Prostate gland (tissue), 2 donors: ENCODE measurements at places on chromosomes 5 and 9. TPM values are rescaled to one million over a fixed set of nuclear protein-coding genes. Genes with fewer than 3 reads are reported as not detected.

The EIF4E1B gene
- total RNA-seq, result 1.6 TPM

The QRFP gene
- not detected for total RNA-seq

The OBP2B gene
- total RNA-seq, result 35.2 TPM

DNA sequence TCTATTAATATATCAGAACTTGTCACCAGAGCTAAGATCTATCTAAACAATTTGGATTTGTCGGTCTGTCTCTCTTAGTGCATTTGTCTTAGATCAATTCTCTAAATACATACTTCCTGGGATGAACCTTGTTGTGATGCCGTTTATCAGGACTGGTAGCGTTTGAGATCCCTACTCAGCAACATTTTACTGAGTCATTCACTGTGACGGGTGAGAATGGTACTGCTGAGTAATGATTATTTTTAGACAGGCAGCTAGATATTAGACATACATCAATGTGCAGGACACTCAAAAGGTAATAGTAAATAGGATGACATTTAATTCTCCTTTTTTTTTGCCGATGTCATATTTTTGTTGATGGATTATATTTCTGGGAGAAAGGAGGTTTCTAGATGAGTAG, 209.0 kb downstream of the CSNK1G3 start:
- H3K4me3 ChIP-seq, result no peak overlapping the region
- H3K4me1 ChIP-seq, result no peaks in the 10 kb centered on the region
- H3K27ac ChIP-seq, result no peak overlapping the region
- H3K36me3 ChIP-seq, result no peaks in the 10 kb centered on the region

GRCh38 chr9:123926941-123927340, 3.0 kb downstream of the DENND1A start:
- H3K4me3 ChIP-seq, result no peak overlapping the region
- no peaks in the 10 kb centered on the region for H3K36me3 ChIP-seq
- H3K4me1 ChIP-seq, result peaks cover 6% of the 10 kb centered on the region
- DNase-seq, result no peak
- no peak overlapping the region for H3K27ac ChIP-seq

- H3K27ac ChIP-seq, result no peak overlapping the region
- H3K27me3 ChIP-seq, result no peaks in the 10 kb centered on the region
- H3K4me1 ChIP-seq, result no peaks in the 10 kb centered on the region
- H3K36me3 ChIP-seq, result no peaks in the 10 kb centered on the region
- DNase-seq, result no peak
Measured at GRCh38 chr9:79977074-79977435, 405.3 kb downstream of the TLE4 start.

DNA sequence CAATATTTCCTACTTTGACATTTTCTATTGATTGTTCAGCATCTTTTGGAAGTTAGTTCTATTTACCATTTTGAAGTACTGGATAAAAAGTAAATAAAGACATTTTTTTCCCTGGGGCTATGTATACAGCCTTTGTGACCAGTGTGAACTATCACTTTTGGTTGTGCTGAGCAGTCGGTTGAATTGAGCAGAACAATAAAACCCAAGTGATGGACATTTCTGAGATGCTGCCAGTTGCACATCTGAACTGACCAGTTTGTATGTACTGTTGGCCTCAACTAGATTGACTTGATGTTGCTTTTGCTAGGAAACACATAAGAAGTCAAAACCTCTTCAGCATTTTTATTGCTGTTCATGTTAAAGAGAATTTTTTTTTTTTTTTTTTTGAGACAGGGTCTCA, 260.2 kb upstream of the EFNA5 start:
- no peak overlapping the region for H3K27ac ChIP-seq
- DNase-seq, result no peak
- H3K4me3 ChIP-seq, result no peak overlapping the region

DNA sequence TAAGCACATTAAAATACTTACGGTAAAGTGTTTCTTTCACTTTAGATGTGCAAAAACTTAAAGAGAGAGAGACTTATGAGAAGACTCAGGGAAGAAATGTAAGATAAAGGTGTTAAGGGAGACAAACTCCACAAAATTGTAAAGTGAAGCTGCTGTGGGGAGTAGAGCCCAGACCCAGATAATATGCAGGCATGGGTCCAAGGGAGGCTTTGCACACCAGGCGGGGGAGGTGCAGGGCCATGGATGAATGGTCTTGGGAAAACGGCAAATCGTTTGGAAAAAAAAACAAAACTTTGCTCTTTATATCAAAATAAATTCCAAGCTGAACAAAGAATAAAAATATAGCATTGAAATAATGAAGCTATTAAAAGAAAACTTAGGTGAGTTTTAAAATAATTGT, 9.1 kb downstream of the SYK start:
- DNase-seq, result no peak
- H3K27me3 ChIP-seq, result no peaks in the 10 kb centered on the region
- H3K4me3 ChIP-seq, result no peak overlapping the region
- H3K4me1 ChIP-seq, result no peaks in the 10 kb centered on the region
- H3K27ac ChIP-seq, result no peak overlapping the region

DNA sequence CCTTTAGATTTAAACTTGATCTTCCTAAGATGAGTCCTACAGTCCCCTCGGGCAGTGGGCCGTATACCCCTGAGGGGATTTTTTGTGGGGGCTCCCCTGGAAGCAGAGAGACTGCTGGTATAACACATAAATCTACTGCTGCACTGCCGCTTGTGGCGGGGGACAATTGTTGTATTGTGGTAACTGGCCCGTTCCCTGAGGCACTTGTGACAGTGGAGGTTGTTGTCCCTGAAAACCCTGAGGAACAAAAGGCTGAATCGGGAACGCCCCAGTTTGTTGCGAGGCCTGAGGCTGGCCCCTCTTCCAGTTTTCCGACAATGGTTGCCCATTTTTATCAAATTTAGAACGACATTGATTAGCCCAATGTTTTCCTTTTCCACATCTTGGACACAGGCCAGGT, 4.7 kb upstream of the TMEM141 start:
- DNase-seq, result no peak
- peaks cover 4% of the 10 kb centered on the region for H3K4me1 ChIP-seq
- no peaks in the 10 kb centered on the region for H3K36me3 ChIP-seq
- no peak overlapping the region for H3K27ac ChIP-seq
- H3K4me3 ChIP-seq, result no peak overlapping the region

DNA sequence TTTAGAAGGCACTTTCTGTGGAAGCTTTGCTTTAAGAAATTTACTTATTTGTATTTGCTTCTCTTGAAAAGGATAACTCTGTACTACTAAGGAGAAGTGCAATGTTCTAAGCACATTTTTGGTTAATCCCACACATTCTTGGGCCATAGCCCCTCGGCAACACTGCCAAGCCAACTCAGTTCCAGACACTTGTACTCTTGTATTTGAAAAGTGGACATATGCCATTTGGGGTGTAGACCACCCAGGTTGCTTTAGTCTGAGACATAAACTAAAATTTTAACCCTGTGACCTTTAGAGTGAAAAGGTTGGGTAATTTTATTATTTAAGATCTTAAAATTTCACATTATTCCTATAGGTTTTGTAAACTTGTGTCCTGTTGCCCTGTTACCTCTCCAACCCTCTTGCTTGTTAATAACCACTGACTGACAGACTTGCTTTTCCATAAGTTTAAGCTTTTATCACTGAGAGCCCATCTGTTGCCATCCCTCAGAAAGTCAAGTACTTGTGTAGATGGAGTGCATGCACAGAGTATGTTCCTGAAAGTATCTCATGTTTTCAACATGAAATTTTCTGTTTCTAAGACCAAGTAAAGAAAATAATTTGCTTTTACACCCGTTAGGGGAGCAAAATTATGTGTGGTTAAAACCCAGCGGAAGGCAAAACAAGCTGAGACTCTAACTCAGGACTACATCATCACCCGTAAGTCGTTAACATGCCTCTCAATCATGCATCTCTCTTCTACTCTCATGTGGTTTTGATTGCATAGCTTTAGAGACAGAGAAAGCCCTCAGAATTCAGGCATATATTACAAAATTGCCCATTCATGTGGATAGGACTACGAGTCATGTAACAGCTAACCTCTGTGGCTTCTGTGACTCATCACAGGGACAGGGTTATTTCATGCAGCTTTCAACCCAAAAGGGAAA, 117.3 kb downstream of the GDNF start:
- no peaks in the 10 kb centered on the region for H3K36me3 ChIP-seq
- no peaks in the 10 kb centered on the region for H3K4me1 ChIP-seq
- no peak for DNase-seq
- no peak overlapping the region for H3K27ac ChIP-seq
- no peaks in the 10 kb centered on the region for H3K27me3 ChIP-seq
- no peak overlapping the region for H3K4me3 ChIP-seq

DNA sequence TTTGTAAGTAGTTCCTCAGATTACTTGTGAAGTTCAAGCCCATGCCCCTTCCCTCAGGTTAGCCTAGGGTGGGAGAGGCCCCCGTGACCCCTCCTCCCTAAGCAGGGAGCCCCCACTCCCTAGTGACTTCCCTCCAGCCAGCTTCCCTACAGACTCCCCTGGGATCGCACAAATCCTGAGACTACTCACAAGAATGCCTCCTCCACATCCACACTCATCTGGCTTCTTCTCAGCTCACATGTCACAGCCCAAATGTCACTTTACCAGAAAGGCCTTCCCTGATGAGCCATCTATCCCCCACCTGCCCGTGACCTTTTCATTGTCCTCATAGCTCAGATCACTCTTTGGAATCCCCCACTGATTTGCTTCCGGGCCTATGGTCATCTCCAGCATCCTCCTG, 96.7 kb upstream of the ARAP3 start:
- H3K4me3 ChIP-seq, result no peak overlapping the region
- no peak overlapping the region for H3K27ac ChIP-seq
- DNase-seq, result no peak
- H3K36me3 ChIP-seq, result no peaks in the 10 kb centered on the region
- H3K27me3 ChIP-seq, result no peaks in the 10 kb centered on the region
- no peaks in the 10 kb centered on the region for H3K4me1 ChIP-seq

DNA sequence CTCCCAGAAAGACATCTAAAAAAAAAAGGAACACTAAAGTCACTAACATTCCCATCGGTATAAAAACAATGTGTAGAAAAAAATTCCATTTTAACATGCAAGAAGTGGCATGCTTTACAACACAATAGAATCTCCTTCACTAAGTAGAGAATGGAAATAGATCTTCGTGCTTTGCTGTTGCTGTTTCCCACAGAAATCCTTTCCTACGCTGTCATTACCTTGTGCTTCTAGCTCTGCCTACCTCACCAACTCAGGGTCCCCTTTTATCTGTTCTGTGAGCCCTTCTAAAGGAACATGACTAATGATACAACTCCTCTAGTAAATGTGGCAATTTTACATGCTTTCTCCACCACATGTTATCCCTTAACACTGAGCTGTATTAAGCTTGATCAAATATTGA, 202.9 kb downstream of the MCTP1 start:
- no peaks in the 10 kb centered on the region for H3K36me3 ChIP-seq
- no peak overlapping the region for H3K27ac ChIP-seq
- no peaks in the 10 kb centered on the region for H3K4me1 ChIP-seq
- no peaks in the 10 kb centered on the region for H3K27me3 ChIP-seq

The PCDH1 gene
- 81.1 TPM for total RNA-seq

GRCh38 chr5:135473956-135474670, 22.0 kb upstream of the TIFAB start:
- DNase-seq, result no peak
- H3K4me1 ChIP-seq, result no peaks in the 10 kb centered on the region
- H3K27ac ChIP-seq, result no peak overlapping the region
- no peaks in the 10 kb centered on the region for H3K27me3 ChIP-seq
- no peaks in the 10 kb centered on the region for H3K36me3 ChIP-seq

- H3K4me3 ChIP-seq, result no peak overlapping the region
- H3K4me1 ChIP-seq, result no peaks in the 10 kb centered on the region
- no peaks in the 10 kb centered on the region for H3K36me3 ChIP-seq
- no peak for DNase-seq
- no peaks in the 10 kb centered on the region for H3K27me3 ChIP-seq
- H3K27ac ChIP-seq, result no peak overlapping the region
Measured at GRCh38 chr5:34742061-34742460, 85.9 kb downstream of the RAI14 start.

- H3K4me1 ChIP-seq, result no peaks in the 10 kb centered on the region
- DNase-seq, result no peak
- H3K27me3 ChIP-seq, result no peaks in the 10 kb centered on the region
- no peak overlapping the region for H3K4me3 ChIP-seq
Measured at GRCh38 chr9:29078063-29078666, 1504.9 kb upstream of the C9orf72 start.

The LHX6 gene
- 7.3 TPM for total RNA-seq

DNA sequence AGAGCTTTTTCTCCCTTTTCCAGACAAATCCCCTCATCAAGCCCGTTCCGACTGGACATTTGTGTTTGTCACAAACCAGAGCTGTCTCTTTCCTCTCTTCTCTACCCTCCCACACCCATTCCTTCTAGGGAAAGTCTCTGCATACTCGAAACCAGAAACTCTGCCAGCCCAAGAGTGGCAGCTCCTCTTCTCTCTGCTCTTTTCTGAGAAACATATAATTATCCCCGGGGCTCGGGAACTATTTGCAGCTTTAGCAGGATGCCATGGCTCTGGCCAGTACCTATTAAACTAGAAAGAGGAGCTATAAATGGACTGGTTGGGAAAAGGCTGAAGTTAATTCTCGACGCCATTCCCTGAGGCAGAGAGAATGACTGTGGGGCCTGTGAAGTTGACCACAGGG, 82.6 kb downstream of the SH3PXD2B start:
- no peaks in the 10 kb centered on the region for H3K27me3 ChIP-seq
- no peak overlapping the region for H3K27ac ChIP-seq
- DNase-seq, result no peak
- no peaks in the 10 kb centered on the region for H3K4me1 ChIP-seq

DNA sequence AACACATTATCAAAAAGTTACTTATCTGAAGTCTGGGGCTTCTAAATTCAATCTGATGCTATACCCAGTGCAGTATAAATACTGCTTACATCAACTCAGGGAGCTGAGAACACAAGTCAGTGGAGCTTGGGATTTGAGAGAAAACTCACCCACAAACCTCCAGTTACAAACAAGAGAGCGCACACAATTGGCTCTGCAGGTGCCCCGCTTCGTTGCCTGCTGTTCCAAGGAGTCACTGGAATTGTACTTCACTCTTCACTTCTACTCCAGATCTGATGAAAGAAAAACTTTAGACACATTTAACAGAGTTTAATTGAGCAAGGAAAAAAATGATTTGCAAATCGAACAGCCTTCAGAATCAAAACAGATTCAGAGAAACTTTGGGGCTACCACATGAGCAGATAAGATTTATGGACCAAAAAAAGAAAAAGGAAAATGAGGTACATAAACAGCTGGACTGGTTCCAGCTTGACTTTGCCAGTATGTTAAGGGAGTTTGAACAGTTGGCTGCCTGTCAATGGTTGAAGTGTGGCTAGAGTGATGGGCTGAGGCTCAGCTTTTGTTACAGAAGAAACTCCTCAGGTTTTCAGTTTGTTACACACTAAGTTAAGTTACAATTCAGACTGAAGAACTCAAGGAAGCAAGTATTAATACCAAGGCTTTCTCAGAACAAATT, 156.6 kb downstream of the AOPEP start:
- DNase-seq, result no peak
- no peaks in the 10 kb centered on the region for H3K36me3 ChIP-seq
- no peaks in the 10 kb centered on the region for H3K27me3 ChIP-seq
- no peak overlapping the region for H3K27ac ChIP-seq
- no peak overlapping the region for H3K4me3 ChIP-seq

DNA sequence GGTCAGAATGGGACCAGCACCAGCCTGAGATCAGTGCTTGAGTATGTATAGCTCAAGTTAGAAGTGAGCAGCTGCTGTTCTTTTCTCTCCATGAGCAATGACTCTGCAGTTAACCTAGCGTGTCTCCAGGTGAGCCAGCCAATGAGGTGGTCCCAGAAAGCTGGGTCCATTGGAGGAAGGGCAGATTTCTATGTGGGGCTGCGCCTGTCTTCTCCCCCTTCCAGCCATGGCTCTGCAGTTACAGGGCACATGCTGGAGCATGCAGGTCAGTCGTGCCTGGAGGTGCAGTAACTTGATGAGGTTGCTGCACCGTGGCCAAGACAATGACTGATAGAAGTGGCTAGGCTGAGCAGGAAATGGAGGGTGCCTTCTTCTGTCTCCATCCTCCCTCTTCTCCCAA, 29.6 kb upstream of the CXCL14 start:
- no peaks in the 10 kb centered on the region for H3K36me3 ChIP-seq
- H3K27ac ChIP-seq, result no peak overlapping the region
- H3K27me3 ChIP-seq, result no peaks in the 10 kb centered on the region
- no peak overlapping the region for H3K4me3 ChIP-seq

The TPRN gene
- total RNA-seq, result 30.4 TPM
